Transverse colon (tissue), 4 donors: ENCODE measurements at places on chromosomes 2 and 18.

GRCh38 chr2:172442072-172442895 is 14.9 kb downstream of the ITGA6 start:
- peak overlapping the region; percentile 76 for H3K27ac ChIP-seq
- no peak overlapping the region for H3K4me3 ChIP-seq
- no peaks in the 10 kb centered on the region for H3K27me3 ChIP-seq
- no peaks in the 10 kb centered on the region for H3K36me3 ChIP-seq
- peak; percentile 87 for DNase-seq

DNA sequence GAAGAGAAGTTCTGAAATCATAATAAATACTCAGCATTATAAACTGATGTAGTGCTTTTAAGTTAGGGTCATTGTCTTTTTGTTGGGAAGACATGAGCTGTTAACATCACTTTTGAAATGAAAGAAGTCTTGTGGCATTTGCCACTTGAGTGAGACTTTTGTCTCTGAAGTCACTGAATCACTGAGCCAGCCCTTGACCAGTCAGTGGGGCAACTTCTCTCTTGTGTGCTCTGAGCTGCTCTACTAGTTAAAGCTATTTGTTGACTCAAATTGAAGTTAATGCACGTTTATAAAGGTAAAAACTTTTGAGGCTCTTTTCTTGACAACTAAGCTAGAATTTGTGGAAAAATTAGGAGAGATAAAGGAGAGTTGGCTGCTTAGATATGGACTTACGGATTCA is 6.7 kb downstream of the WDR43 start:
- no peak overlapping the region for H3K4me3 ChIP-seq
- no peak overlapping the region for H3K27ac ChIP-seq
- H3K4me1 ChIP-seq = peaks cover 22% of the 10 kb centered on the region
- H3K27me3 ChIP-seq = no peaks in the 10 kb centered on the region
- no peak for DNase-seq

- DNase-seq = no peak
- no peaks in the 10 kb centered on the region for H3K4me1 ChIP-seq
- H3K27me3 ChIP-seq = no peaks in the 10 kb centered on the region
- no peak overlapping the region for H3K4me3 ChIP-seq
- H3K36me3 ChIP-seq = no peaks in the 10 kb centered on the region
Measured at GRCh38 chr18:73985855-73986625, 161.6 kb downstream of the FBXO15 start.

DNA sequence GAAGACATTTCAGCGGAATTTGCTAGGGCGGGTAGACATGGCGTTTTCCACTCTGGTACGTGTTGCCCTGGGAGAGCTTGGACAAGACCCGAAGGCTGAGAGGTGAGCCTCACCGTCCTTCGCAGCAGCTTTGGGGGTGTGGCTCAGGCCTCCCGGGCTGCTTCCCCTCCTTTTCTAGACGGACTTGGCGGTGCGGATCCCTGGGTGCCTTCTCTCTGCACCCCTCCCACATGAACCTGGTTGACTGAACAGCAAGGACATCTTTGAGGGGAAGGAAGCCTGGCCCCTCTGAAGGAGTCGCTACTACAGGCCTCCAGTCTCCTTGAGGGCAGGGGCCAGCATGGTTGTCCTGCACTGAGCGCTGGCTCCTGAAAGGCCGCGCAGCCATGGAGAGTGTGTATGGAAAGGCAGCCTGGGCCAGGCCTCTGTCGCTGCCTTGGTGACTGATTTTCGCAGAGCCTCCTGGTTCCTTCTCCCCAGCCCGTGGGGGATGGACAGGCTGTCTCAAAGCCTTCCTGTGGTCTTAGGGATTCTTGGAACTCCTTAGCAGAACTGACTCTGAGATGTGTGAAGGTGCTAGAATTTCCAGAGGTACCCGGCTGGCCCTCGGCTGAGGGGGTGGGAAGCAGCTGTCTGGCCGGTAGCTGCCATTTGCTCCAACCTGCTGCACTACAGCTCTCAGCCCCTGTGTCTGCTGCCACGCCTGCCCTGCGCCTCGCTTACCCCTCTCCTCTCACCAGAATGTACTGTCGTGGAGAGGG is 9.9 kb downstream of the CNNM4 start:
- no peaks in the 10 kb centered on the region for H3K27me3 ChIP-seq
- peak overlapping the region; percentile 89 for H3K27ac ChIP-seq
- no peak overlapping the region for H3K4me3 ChIP-seq
- H3K4me1 ChIP-seq = peaks cover 94% of the 10 kb centered on the region

DNA sequence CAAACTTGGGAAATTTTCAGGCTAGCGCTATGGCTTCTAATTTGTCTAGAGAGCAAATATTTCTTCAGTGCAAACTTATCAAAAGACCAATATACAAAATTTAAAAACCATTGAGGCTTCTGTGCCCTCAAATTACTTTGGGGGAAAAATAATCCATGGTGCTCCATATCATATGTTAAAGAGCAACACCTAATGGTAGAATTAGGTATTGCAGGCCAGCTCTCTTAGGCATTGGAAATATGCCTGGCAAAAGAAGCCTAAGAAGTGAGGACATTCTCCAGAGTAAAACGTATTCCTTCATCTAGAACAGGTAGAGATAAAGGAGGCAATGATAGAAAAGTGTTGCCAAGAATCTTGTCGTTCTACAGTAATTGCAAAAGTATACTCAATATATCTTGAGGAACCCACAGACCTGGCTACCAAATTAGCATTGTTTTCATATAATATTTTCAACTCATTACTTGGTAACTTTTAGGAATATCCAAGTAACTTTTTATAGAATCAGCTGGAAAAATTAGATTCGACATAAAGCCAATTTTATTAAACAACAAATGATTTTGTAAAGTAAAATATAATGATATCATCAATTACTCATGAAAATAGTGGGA is 401.1 kb downstream of the BCL11A start:
- no peak overlapping the region for H3K4me3 ChIP-seq
- H3K4me1 ChIP-seq = no peaks in the 10 kb centered on the region
- H3K27ac ChIP-seq = no peak overlapping the region
- no peak for DNase-seq

GRCh38 chr18:39480494-39481195 is 1915.0 kb upstream of the CELF4 start:
- H3K27me3 ChIP-seq = no peaks in the 10 kb centered on the region
- DNase-seq = no peak
- H3K4me3 ChIP-seq = no peak overlapping the region
- no peaks in the 10 kb centered on the region for H3K4me1 ChIP-seq
- no peak overlapping the region for H3K27ac ChIP-seq

DNA sequence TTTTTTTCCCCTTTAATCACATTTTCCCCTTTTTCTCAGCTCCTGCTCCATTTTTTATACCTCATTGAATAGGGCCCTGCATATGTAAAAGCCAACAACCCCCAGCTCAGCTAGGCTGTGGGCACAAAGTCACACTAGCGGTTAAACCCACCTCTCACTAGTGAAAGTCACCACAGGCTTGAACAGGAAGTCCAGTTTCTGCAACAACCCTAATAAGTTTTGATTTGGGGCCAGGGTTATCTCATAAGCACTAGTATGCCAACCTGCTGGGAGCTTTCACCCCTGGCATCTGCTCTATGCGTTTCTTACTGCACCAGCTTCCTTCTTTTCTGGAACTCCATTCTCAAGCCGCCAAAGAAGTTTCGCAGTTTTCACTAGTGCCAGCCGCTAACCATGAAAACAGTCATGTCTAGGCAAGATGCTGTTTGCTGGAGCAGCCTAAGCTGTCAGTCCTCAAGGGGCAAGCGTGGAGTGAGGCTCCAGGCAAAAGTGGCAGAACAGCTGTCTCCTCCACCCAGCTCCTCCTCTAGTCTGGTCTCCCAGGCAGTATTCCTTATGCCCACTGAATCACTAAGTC is 197.0 kb upstream of the MEIS1 start:
- H3K4me3 ChIP-seq = no peak overlapping the region
- no peaks in the 10 kb centered on the region for H3K4me1 ChIP-seq
- DNase-seq = no peak
- H3K36me3 ChIP-seq = no peaks in the 10 kb centered on the region
- no peaks in the 10 kb centered on the region for H3K27me3 ChIP-seq
- no peak overlapping the region for H3K27ac ChIP-seq

- H3K27me3 ChIP-seq = no peaks in the 10 kb centered on the region
- H3K27ac ChIP-seq = peak overlapping the region; percentile 35
- no peak for DNase-seq
Measured at GRCh38 chr2:207764096-207764630, 5.5 kb downstream of the FZD5 start.

DNA sequence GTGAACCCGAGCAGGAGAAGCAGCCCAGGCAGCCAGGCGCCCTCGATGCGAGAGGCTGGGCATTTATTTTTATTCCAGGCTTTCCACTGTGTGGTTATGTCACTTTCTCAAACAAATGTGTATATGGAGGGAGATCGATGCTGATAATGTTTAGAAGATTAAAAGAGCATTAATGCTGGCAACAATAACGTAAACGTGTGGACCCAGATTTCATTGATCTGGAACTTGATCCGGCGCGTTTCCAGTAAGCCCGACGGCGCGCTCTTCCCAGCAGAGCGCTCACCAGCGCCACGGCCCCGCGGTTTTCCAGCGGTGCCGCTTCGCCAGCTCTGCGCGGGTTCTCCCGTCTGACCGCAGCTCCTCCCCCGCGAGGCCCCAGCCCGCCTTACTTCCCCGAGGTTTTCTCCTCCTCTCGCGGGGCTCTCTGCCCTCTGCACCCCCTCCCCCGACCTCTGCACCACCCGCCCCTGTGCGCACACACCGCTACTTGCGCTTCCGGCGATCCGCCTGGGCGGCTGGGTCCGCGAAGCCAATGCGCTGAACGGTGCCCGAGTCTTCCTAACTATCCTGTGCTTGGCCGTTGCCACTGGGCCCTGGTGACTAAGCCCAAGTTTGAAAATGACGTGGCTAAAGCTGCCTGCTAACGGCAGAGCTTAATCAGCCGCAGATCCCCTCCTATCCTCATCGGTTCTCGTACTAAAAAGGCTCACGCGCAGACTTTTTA is 6.1 kb downstream of the ONECUT2 start:
- H3K27ac ChIP-seq = no peak overlapping the region
- peak overlapping the region; percentile 8 for H3K4me3 ChIP-seq
- peaks cover 28% of the 10 kb centered on the region for H3K4me1 ChIP-seq
- no peaks in the 10 kb centered on the region for H3K36me3 ChIP-seq
- H3K27me3 ChIP-seq = peaks cover 99% of the 10 kb centered on the region
- no peak for DNase-seq

DNA sequence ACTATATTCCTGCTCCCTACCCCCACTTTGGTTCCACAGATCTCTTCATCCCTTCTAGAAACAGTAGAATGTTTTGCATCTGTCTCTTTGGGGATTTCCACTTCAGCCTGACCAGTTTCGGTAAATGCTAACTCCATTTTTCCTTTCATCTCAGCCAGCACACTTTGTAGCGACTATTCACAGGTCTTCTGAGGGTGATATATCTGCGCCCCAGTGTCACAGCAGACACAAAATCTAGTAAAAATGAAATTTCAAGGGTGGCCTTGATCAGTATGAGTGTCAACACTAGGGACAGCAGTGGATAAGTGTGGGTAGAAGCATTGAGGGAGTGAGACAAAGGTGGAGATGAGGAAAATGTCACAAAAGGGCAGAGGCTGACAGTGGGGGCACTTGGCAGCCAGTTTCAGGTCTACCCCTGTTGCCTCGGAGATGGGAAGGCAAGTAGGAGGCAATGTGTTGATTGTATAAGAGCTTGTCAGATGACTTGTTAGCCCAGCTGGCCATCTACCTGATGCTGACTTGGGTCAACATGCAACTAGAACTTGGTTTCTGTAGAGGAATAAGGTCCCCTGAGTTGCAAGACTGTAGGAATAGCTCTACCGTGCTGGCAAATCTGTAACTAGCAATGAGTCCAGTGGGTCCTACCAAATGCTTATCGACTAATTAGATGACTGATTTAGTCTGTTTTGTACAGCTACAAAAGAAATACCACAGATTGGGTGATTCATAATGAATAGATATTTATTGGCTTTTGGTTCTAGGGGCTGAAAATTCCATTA is 60.7 kb downstream of the CXCR4 start:
- no peaks in the 10 kb centered on the region for H3K27me3 ChIP-seq
- no peaks in the 10 kb centered on the region for H3K36me3 ChIP-seq
- no peak overlapping the region for H3K27ac ChIP-seq
- no peaks in the 10 kb centered on the region for H3K4me1 ChIP-seq
